ENCODE measurements at places on chromosomes 1 and 21.

- peak; percentile 18 for DNase-seq
These were observed 19.2 kb downstream of the NRDC start for GRCh38 chr1:51859333-51859732.

GRCh38 chr1:34926156-34926555, 3.3 kb downstream of the DLGAP3 start:
- no peak for DNase-seq

DNA sequence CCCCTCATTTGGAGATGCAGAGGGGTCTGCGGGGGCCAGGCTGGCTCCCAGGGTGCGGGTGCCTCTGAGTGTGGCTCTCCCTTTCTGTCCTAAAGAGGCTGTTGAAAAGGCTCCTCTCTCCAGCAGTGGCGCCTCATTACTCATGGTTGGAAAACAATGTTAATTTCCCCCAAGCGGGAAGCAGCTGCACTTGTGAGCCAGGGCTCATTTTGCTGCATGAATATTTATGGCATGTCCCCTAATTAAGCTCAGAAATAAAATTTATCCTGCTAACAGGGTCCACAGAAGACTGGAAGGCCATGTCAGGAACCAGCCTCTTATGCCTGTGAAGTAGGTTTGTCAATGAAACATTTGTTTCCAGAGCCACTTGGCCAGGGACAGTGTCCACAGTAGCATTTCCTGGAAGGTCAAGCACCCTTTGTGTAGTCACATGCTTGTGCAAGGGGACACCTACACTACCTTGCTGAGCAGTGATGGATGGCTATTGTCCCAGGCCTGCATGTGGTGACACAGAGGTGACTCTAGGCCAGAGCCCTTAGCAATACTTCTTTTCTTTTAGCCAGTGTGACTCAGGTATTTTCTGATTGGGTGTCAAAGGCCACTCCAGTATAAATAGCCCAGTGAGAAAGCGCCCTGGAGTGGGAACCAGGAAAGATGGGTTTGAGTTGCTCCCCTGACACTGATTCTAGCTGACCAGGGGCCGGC, 259.0 kb downstream of the FOXD2 start:
- no peak for DNase-seq

- no peak for DNase-seq
These were observed 621.0 kb upstream of the NCAM2 start for GRCh38 chr21:20377250-20377649.

DNA sequence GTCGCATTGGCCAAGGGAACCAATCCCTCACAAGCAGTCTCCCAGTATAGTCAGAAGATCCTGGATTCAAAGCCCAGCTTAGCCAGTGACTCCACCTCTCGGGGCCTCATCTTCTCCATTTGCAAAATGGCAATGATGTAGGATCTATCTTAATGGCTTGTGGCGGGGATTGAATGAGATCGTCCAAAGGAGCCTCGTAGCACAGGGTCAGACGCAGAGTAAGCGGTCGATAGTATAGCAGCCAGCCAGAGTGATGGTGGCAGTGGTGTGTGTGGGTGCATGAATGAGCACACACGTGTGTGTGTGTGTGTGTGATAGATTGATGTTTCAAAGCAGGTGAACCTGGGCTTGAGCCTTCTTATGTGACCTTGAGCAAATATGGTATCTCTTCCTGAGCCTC, 79.8 kb upstream of the WNT4 start:
- DNase-seq, result no peak

- no peak for DNase-seq
These were observed 5.5 kb downstream of the TRAF5 start for GRCh38 chr1:211332036-211332616.

DNA sequence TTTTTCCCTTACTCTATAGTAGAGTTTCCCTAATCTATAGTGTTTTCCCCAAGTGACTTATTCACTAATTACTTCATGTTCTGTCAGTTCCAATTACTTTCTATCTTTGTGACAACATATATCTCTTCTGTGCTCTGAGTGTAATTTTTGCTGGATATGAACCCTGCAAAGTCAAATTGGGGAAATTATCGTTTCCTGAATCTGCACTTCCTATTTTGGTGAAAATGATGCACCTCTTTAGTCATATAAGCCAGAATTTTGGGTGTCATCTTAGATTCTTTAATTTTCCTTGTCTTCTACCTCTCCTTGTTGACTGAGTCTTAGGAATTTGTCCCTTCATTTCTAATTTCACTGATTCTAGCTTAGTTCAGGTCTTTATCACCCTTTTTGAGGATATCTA, 33.4 kb upstream of the PRKACB start:
- no peak for DNase-seq

DNA sequence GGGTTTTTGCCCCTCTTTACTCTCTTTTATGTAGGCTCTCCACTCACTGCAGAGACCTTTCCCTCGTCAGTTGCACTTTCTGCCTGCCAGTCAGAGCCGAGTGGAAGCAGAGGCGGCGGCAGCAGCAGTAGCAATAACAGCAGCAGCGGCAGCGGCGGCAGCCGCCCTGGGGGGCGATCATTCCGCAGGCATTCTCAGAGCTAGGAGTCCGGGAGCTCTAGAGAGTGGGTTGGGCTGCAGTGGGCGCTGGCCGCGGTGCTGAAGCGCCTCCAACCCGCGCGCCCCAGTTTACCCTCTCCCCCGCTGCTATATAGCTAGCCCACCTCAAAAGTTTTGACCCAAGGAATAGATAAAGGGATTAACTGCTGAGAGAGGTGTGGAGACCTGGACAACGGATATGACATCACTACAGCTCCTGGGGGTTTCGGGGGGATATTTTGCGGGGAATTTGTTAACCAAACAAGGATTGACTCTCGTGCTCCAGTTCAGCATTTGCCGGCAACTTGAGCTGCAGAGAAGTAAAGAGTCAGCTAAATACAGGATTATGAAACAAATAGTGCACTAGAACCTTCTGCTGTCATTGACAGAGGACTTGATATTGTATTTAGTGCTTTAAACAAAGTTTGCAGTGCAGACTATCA, at the start of gene OLFM3:
TSS of gene OLFM3 (minus strand) at position 102 of the 641 bp plus-strand sequence.
- DNase-seq, result peak; percentile 75

DNA sequence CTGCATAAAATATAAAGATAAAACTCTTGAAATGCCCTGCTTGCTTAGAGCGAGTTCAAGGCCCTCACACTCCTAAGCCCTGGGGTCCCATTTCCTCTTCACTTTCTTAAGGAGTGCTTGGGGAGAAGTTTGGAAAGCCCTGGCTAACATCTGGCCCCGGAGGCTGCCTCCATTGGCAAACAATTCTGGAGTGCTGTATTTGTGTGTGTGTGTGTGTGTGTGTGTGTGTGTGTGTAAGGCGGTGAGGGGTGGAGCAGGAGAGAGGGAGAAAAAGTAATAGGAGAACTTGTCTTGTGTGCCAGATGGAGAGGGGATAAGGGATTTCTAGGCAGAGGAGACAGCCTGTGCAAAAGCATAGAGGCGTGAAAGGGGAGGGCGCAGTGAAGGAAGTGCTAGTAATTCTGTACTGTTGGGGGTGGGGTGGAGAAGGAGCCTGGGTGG, 578 bp upstream of the TRIM62 start:
- DNase-seq, result peak; percentile 94

- DNase-seq, result no peak
These were observed 6.4 kb downstream of the TMPRSS3 start for GRCh38 chr21:42389449-42389835.

DNA sequence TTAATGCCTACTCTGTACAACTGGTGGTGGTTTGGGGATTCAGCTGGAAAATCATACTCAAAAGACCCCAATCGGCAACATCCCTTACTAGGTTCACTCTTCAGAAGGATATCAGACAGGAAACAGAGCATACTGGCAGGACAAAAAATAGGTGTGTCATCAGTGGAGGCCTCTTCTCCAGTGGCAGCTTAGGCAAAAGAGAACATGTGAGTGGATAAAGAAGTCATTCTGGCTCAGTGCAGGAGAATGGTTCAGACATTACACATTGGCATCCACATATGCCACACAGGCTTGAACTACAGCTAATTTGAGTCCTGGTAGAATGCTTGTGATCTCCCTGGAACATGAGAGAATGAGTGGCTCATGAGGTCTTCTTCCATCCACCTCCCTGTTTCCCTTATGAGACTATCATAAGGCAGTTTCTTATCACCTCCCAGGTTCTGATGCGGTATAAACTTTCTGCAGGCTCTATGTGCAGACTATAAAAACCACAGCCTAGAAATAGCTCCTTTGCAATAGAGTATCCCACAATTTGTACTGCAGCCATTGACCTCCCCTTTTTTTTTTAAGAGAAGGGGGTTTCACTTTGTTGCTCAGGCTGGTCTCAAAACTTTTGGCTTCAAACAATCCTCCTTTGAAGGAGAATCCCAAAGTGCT, 24.7 kb downstream of the VAMP4 start:
- DNase-seq, result no peak
